ENCODE measurements at places on chromosomes 7 and 10.
A peak's percentile ranks its signal among the peaks of the same experiment; 100 is the strongest.

DNA sequence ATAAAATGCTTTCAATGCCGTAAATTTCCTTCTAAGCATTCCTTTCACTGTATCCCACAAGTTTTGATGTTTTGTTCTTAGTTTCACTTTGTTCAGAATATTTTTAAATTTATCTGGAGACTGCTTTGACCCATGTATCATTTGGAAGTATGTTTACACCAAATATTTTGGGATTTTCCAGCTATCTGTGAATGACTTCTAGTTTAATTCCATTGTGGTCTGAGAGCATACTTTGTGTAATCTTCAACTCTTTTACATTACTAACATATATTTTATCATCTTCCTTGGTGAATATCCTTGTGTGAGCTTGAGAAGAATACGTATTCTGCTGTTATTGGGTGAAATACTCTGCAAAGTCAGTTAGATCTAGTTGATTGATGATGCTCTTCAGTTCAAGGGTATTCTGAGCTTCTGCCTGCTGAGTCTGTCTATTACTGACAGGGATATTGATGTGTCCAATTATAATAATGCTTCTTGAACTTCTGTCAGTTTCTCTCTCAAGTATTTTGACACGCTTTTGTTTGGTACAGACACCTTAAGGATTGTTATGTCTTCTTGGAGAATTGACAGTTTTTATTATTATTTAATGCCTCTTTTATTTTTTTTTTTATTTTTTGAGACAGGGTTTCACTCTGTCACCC, 31.6 kb downstream of the MKLN1 start:
- no peak for DNase-seq

DNA sequence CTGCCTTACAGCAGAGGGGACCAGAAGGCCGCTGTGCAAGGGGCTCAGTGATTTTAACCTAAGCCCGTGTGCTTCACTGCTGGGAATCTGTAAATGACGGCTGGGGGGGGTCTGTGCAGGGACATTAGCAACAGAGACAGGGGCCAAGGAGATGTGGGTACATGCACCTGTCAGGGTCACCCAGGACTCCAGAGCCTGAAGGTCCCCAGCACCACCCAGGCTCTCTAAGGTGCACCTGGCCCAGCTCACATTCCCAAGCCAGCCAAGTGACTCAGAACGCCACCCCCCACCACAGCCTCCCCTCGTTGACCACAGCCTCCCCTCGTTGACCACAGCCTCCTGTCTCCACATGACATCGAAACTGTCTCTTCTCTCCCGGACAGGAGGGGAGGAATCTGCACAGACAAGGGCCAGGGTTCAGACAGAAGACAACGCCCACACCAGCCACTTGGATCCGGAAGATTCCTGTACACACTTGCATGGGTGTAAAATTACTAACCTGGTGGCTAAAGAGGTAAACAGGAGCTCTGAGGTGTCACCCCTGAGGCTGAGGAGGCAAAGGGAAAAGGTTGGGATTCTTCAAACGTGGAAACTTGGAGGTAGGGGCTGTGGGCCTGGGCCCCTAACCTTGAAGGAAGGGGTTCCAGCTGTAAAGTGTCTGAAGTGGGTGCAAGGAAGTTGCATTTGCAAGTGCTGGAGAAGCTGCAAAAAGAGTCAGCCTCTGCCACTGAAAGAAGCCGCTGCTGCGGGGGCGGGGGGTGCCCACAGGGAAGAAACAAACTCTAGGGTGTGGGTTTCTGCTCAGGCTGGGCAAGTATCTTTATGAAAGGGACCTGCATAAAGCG, 27.0 kb downstream of the CALML3 start:
- peak; percentile 56 for DNase-seq

DNA sequence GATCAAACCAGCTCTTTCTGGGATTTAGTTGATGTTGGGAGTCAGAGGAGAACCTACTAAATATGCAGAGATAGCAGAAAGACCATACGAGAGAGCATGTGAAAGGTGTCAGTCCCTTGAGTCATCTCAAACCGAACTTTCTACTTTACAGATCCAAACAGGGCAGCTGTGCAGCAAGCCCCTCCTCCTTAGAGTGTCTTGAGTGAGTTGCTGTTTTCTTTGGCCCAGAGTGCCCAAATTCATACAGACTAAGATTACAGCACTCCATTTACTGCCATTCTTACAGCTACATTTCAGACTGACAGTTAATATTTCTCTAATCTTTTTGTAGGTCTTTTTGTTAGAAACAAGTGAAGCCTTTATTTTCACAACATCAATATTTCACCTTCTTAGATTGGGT, 53.4 kb downstream of the NRCAM start:
- no peak for DNase-seq

- no peak for DNase-seq
These were observed 65.8 kb downstream of the POU6F2 start for GRCh38 chr7:39043531-39043930.

DNA sequence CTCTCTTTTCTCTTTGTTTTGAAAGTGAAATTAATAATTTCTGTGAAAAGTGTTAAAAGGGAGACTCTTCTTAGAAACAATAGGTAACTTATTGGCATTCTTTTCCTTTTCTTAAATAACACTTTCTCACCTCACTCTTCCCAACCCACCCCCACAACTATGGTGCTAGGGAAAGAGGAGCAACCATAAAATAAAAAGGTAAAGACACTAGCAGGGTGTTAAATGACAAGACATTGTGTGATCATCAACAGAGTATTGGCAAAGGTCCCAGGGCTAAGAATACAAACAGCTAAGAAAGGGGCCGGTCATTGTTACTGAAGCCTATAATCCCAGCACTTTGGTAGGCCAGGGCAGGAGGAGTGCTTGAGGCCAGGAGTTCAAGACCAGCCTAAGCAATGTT, 183.7 kb downstream of the NEBL start:
- no peak for DNase-seq

GRCh38 chr7:2750004-2750407, 62.0 kb downstream of the AMZ1 start:
- DNase-seq: no peak

DNA sequence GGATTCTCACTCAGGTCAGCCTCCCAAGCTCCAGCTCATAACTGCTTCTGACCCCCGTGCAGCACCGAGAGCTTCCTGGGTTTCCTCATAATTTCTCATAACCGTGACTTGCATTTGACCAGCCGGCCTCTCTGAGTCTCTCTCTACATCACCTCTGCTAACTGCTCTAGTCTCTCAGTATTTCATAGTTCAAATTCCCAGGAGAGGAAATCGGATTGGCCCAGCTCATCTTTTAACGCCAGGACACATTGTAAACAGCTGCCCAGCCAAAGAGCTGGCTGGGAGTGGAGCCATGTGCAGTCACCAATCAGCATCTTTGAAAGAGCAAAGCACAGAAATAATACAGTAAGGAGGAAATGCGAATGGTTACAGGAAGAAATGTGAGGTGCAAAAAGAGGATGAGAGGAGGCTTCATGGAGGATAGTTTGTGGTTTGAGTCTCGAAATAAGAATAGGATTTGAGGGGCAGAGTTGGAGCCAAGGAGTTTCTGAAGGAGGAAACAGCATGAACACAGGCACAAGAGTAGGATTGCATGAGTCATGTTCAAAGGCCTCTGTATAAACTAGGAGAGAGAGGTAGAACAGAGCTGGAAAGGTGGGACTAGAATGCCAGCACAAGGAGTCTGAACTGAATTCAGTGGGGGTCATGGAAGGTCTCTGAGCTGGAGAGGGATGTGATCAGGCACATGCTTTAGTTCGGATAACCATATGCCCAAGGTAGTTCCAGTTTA, 15.2 kb upstream of the LBX1 start:
- no peak for DNase-seq

DNA sequence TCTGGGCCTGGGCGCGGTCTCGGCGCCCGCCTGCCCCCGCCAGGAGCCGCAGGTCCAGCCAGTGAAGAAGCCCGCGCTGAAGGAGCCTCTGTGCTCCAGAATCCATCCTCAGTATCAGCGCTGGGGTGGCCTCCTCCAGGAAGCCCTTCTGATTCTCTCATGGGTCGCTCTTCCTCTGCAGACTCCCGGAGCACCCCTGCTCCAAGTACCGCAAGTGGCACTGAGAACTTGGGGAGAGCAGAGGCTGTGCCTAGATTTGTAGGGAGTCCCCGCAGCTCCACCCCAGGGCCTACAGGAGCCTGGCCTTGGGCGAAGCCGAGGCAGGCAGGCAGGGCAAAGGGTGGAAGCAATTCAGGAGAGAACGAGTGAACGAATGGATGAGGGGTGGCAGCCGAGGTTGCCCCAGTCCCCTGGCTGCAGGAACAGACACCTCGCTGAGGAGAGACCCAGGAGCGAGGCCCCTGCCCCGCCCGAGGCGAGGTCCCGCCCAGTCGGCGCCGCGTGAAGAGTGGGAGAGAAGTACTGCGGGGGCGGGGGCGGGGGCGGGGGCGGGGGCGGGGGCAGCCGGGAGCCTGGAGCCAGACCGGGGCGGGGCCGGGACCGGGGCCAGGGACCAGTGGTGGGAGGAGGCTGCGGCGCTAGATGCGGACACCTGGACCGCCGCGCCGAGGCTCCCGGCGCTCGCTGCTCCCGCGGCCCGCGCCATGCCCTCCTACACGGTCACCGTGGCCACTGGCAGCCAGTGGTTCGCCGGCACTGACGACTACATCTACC, at the start of gene ALOX5:
Gene ALOX5 (plus strand): TSS at position 641 of the 774 bp plus-strand sequence. CDS start 64 bp downstream, at position 705.
- no peak for DNase-seq

DNA sequence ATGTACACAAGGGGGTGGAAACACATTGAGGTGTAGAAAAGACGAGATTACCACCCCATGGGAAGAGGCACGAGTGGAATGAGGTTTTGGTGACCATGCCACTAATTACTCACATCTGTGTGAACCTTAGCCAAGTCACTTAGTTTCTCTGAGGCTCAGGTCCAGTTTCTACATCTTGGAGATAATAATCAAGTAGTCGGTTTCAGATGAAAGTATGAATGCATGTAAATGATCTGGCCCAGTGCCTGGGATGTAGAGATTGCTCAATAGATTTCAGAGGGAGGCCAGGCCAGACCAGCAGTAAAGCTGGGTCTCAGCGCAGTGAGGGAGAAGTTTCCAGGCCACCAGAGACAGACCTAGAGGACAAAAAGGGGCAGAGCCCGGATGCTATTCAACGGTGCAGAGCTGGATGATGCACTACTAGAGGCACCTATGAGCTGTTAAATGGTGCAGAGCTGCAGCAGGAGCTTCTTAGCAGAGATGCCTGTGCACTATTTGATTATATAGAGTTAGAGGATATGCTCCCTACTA, 725.1 kb downstream of the GRID1 start:
- DNase-seq: no peak

- no peak for DNase-seq
These were observed 9.5 kb downstream of the ATOH7 start for GRCh38 chr10:68222391-68222790.

All from activated CD8-positive, alpha-beta memory T cell treated with anti-CD3 and anti-CD28 coated beads for 48 hours (primary cell).